ENCODE measurements at places on chromosomes 1 and 21.
A peak's percentile ranks its signal among the peaks of the same experiment; 100 is the strongest.

GRCh38 chr1:232534552-232535517 is 95.1 kb downstream of the SIPA1L2 start:
- no peak for DNase-seq

DNA sequence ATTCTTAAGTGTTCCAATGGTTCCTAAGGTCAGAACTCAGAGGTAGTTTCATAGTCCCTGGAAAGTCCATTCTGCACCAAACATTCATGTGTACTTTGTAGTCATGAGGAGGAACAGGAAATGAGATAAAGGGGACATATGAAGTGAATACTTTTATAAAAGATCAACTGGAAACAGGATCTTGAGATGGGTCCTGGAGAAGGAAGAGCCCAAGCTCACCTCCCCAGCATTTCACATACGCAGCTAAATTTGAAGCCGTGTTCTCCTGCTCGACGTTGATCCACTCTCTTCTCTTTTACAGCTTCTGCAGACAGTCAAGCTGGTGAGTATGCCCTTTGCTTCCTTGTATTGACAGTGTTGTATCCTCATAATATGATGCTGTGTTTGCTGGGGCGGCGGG is 429 bp downstream of the FCGR2A start:
- DNase-seq: no peak

- DNase-seq: no peak
These were observed 285.0 kb downstream of the SIPA1L2 start for GRCh38 chr1:232344791-232345399.

DNA sequence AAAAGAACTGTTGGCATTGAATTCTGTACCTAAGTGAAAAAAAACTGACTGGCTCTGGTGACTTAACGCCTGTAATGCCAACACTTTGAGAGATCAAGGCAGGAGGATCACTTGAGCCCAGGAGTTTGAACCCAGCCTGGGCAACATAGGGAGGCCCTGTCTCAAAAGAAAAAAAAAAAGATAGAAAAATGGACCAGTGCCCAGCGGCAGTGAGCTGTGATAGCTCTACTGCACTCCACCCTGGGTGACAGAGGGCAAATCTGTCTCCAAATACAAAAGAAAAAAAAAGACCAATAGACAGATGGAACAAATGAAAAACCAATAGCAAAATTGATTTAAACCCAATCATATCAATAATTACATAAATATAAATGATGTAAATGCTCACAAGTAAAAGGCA is 674 bp upstream of the AKR7A3 start:
- DNase-seq: no peak

- DNase-seq: no peak
These were observed 30.4 kb upstream of the CR2 start for GRCh38 chr1:207423560-207424292.

- no peak for DNase-seq
These were observed 1044.0 kb upstream of the ADGRL4 start for GRCh38 chr1:80050523-80050922.

DNA sequence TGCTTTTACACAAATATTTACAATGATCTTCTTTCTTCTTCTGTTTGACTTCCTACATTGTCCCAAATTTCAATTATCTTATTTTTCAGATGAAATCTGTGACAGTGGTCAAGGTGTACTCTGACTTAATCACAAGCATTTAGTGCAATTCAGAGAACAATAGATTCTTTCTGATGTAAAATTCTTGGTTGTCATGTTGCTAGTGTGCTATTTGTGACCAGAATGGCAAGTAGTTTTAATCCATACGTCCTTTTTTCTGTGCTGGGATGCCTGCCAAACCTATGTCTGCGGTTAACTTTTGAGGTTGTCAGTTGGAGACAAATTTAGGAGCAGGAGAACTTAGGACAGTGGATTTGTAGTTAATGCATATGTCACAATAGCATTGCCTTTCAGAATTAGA is 31.0 kb downstream of the NCAM2 start:
- no peak for DNase-seq

DNA sequence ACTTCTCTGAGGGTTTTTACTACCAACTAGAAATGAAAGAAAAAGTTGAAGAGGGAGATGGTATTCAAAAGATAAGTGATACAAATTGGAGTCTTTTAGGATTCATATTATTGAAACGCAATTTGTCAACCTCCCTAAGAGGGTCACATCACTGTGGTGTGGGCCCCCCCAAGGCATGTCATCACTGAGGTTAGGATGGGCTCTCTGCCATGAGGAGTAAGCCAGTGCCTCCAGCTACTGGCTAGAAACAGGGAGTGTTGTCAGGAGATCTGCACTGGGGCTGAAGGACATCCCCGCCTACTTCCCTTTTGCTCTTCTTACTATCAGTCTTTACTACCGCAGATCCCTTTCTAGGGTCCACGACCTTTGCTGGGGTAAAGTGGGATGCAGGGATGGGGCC is 25.9 kb downstream of the ITSN1 start:
- no peak for DNase-seq

- DNase-seq: no peak
These were observed 35.3 kb upstream of the PAXBP1 start for GRCh38 chr21:32806810-32807386.

GRCh38 chr21:46227811-46228344 is 696 bp downstream of the LSS start:
- no peak for DNase-seq

DNA sequence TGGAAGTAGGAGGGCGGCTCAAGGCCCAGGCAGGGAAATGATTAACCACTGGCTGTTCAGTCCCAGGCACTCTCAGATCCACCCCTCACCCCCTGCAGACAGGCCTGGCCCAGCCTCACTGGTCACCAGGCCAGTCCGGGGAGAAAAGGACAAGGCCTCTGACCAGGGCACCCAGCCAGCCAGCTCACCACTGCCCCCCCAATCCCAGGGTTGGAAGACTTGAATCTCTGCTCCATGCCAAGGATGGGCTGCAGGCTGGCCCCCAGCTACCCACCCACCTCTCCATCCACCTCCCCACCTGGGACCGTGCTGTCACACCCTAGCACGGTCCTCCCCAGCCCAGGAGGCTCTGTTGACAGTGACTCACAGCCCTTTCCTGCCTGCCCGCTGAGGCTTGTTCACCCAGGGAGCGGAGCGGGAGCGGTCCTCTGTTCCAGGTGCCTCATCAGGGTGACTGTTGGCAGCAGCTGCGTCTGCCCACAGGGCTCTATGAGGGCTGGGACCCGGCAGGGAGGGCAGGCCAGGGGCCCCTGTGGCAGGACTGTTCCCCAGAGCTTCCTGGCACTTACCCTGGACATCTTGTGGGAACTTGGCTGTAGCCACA is 2.2 kb downstream of the LAD1 start:
- DNase-seq: no peak

- no peak for DNase-seq
These were observed 121.8 kb downstream of the PLA2G4A start for GRCh38 chr1:186950547-186950946.

GRCh38 chr1:15326691-15327588 is 79.9 kb downstream of the FHAD1 start:
- peak; percentile 65 for DNase-seq

DNA sequence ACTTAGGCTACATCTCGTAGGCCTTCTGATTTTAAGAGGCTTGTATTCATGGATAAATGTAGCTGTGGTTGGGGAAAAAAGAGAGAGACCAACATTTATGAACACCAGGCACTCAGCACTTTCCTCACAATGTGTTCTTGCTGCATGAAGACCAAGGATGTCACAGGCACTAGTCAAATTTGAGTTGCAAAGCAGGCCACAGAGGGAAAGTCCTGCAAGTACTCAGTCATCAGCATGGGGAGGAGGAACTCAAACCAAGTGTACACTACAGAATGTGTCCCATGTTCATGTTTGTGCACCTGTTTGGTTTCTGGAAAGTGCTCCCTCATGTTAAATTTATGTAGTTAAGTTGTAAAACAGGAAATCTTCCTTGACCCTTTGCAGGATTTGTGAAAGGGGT is 8.7 kb upstream of the MAP3K7CL start:
- no peak for DNase-seq

GRCh38 chr1:97636941-97637340 is 283.9 kb downstream of the DPYD start:
- peak; percentile 32 for DNase-seq

DNA sequence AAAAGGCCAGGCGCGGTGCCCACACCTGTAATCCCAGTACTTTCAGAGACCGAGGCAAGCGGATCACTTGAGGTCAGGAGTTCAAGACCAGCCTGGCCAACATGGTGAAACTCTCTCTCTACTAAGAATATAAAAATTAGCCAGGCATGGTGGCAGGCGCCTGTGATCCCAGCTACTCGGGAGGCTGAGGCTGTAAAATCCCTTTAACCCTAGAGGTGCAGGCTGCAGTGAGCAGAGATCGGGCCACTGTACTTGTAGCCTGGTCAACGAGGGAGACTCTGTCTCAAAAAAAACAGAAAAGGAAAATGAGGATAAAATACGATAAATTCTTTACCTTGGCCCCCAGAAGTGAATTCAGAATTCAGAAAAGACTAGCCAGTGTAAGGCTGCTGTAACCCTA is 1.6 kb downstream of the TMEM50B start:
- no peak for DNase-seq

DNA sequence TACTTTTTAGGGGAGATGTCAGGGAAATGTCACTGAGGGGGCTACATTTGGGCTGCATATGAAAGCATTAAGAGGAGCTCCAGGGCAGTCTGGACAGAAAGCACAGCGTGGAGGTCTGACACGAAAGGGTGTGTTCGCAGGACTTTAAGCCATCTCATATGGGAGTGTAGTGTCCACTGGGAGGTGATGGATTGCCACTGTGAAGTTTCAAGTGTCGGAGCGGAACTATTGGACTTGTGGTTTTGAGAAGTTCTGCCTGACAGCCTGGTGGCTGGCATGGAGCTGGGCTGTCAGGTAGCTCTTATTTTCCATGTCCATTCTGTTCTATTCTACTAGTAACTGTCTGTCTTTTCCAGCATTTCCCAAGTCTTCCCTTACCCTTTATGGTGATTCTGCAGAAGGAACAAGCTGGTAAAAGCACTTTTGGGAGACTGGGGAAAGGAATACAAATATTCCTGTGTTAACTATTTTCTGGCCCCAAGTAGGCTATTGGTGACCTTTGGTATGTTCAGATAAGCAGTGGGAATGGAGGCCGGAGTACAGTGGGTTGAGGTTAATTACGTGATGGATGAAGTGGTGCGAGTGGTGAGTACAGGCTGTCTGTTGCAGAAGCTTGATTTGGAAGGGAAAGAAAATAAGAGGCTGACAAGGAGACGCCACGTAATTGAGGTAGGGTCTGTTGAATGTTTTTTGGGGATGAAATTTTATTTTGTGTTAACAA is 19.3 kb downstream of the B3GALT5 start:
- DNase-seq: no peak

DNA sequence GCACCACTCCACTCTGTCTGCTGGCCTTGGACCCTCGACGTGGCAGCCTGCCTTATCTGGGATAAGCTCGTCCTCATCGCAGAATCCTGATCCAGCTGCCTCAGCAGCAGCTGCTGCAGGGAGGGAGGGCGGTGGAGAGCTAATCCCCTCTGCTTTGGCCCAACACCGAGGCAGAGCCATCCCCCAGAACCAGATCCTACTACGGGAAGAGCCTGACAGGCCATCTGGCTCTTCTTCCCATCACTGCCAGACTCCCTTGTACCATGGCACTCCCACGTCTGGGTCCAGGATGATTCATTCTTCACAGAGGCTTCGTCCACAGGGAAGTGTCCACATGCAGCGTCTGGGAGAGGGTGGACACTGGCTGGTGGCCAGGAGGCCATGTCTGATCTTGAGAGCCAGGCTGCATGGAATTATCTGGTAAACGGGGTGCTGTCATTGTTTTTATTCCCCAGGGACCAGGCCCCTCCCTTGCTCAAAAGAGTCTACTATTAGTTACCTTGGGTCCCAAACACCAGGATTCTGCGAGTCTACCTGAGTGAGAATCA is 14.6 kb upstream of the PKP1 start:
- DNase-seq: peak; percentile 12

DNA sequence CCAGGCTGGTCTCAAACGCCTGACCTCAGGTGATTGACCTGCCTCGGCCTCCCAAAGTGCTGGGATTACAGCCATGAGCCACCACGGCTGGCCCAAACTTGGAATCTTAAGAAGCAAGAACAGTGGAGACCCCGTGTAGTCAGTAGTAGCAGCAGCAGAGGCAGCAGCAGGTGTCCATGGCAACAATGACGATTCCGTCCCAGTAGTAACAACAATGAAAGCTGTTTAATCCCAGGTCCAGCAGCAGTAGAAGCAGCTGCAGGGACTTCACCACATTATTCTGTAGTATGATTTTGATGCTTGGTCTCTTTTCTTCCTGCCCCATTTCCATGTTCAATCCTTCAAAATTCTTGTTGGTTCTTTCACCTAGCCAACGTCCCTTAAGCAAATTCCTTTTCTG is 69.6 kb upstream of the KCTD3 start:
- DNase-seq: no peak

GRCh38 chr1:157056269-157056668 is 10.7 kb upstream of the ARHGEF11 start:
- DNase-seq: no peak

DNA sequence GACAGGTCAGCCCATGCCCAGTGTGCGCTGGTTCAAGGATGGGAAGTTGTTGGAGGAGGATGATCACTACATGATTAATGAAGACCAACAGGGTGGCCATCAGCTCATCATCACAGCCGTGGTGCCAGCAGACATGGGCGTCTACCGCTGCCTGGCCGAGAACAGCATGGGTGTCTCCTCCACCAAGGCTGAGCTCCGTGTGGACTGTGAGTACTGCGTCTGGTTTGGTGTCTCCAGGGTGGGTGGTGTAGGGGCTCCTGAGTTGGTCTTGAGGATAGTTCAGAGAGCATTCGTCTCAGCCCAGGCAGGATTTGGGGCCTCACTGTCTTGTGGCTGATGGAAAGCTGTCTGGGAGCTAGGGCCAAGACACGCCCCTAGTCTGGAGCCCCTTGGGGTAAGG is 83.2 kb downstream of the TRIM11 start:
- DNase-seq: no peak

GRCh38 chr1:168394858-168395257 is 114.2 kb downstream of the TBX19 start:
- no peak for DNase-seq

DNA sequence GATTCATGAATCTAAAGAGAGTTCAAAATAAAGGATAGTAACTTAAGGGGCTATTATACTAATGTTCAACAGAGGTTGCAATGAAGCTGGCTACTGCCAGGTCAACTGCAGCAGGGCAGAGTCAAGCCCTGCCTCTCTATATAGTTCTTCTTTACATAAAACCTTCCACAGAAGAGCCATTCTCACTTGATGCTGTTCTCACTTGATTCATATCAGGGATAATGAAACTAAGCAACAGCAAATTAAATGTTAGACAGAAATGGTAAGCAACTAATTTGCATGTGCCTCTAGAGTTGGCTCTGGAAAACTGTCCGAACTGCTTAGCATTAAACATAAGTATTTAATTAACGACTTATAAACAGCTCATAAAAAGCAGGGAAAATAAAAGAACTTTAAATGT is 17.4 kb downstream of the CCSAP start:
- DNase-seq: no peak

- no peak for DNase-seq
These were observed 44.8 kb upstream of the FBXO28 start for GRCh38 chr1:224069138-224069537.

GRCh38 chr1:77513839-77514763 is 168.4 kb downstream of the ZZZ3 start:
- DNase-seq: peak; percentile 91

GRCh38 chr1:9243066-9243739 is 8.6 kb downstream of the H6PD start:
- no peak for DNase-seq

- DNase-seq: no peak
These were observed 9.6 kb downstream of the COL18A1 start for GRCh38 chr21:45414396-45415187.
